Right hindlimb (tissue), 1 donor: ENCODE measurements at places on chromosomes 3 and 15.

- DNase-seq: no peak
Measured at GRCh38 chr15:37014137-37014536, 86.2 kb downstream of the MEIS2 start.

- DNase-seq: no peak
Measured at GRCh38 chr3:139455855-139456254, 20.5 kb downstream of the RBP2 start.

- DNase-seq: no peak
Measured at GRCh38 chr3:178137206-178137605, 399.0 kb upstream of the KCNMB2 start.

- no peak for DNase-seq
Measured at GRCh38 chr3:104648823-104649222, 717.9 kb upstream of the ALCAM start.

DNA sequence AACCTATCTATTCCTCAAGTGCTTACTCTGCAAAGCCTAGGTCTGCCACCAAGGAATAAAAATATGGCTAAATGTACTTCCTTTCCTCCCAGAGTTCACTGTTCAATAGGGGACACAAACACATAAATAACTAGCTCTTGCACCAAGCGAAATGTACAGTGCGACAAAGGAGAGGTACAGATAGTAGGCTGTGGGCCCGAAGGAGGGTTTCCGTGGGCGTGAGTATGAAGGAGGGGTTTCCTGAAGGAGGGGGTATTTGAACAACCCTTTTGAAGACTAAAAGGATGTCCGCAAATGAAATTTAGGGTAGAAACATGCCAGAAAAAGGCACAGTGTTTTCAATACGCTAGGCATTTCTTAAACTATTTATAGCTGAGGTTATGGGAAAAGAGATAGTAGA, 207.9 kb downstream of the LPP start:
- DNase-seq: no peak

- DNase-seq: no peak
Measured at GRCh38 chr15:70451821-70452653, 311.3 kb downstream of the UACA start.

GRCh38 chr15:36465304-36465703, 114.1 kb upstream of the CDIN1 start:
- no peak for DNase-seq

DNA sequence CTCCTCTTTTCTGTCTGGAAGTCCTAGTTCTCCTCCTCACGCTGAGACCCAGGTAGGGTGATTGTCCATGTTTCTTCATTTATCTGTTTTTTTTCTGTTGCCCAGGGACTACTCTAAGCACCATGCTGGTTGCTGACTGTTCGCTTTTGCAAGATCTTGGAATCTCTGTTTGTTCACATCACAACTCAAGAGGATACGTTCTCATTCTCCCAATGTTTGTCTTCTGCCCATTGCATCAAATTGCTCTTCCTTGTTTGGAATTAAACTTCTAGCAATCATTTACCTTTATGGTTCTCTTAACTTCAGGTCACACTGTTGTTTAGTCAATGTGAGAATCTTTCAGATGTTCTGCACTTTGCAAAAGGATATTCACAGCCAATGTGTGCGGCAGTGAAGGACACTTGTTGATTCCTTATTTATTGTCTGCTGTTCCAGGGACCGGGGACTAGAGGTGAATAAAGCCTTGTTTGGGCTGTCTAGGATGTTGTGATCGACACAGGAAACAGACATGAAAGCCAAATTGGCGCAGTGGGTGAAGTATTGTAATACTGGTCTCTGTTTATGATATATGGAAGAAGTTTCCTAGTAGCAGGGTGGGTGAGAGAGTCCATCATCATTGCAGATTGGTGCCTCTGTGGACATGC, 24.5 kb downstream of the LPP start:
- no peak for DNase-seq

GRCh38 chr3:156554515-156554841, 439 bp downstream of the SSR3 start:
- DNase-seq: no peak

GRCh38 chr3:71402911-71403310, 180.6 kb downstream of the FOXP1 start:
- DNase-seq: no peak

- no peak for DNase-seq
Measured at GRCh38 chr15:98596885-98597392, 51.4 kb upstream of the IGF1R start.

GRCh38 chr3:16503191-16503776, 10.2 kb downstream of the RFTN1 start:
- DNase-seq: no peak

DNA sequence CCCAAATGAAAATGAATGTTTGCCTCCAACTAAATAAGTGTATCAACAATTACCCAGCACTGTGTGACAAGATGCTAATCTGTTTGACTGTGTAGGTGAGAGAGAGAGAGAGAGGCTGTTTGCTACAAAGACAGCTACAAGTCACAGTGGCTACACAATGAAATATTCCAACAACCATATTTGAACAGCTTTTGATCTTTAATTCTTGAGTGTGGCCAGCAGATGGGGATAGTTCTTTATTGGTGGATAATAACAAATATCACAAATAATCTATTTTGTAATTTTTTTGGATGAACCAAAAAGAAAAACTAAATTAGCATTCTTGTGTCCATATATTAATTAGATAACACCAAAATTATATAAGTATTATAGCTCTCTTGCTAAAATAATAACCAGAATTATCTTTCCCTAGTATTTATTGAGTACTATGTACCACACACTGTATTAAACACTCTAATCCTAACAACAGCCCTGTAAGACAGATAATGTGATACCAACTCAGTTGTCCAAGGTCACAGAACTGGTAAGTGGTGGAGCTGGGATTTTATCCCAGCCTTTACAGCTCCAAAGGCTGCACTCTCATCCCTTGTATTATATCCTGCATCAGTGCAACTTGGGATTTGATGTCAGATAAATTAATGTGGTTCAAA, 61.9 kb upstream of the C3orf80 start:
- no peak for DNase-seq

- no peak for DNase-seq
Measured at GRCh38 chr3:63961891-63962290, 49.7 kb upstream of the SCAANT1 start.
